ENCODE measurements at places on chromosomes 6 and 20.

GRCh38 chr20:49700411-49701185, 13.1 kb downstream of the B4GALT5 start:
- no peak for DNase-seq

DNA sequence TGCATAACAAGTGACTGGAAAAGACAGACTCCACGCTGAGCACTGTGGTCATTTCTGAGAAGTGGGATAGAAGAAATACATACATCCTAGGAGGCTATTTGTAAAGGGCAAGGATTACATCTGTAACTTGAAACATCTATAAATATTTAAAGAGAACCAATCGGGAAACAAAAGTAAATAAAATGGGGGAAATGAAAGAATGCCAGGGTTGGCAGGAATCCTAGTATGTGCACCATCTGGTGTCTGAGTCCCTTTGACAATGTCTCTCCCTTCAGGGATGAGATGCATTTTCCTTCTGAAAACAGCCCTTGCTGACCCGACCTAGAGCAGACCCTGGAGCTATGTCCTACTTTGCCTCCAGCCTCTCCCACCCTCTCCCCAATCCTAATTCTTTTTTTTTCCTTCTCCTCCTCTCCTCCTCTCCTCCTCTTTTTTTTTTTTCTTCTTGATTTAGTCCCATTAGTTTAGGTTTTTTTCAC, 53.2 kb downstream of the VSTM2L start:
- DNase-seq: no peak

- DNase-seq: no peak
These were observed 21.4 kb upstream of the GMDS start for GRCh38 chr6:2266841-2267240.

GRCh38 chr6:118524686-118525085, 23.4 kb upstream of the PLN start:
- no peak for DNase-seq

GRCh38 chr6:132960720-132961119, 146.4 kb downstream of the RPS12 start:
- no peak for DNase-seq

DNA sequence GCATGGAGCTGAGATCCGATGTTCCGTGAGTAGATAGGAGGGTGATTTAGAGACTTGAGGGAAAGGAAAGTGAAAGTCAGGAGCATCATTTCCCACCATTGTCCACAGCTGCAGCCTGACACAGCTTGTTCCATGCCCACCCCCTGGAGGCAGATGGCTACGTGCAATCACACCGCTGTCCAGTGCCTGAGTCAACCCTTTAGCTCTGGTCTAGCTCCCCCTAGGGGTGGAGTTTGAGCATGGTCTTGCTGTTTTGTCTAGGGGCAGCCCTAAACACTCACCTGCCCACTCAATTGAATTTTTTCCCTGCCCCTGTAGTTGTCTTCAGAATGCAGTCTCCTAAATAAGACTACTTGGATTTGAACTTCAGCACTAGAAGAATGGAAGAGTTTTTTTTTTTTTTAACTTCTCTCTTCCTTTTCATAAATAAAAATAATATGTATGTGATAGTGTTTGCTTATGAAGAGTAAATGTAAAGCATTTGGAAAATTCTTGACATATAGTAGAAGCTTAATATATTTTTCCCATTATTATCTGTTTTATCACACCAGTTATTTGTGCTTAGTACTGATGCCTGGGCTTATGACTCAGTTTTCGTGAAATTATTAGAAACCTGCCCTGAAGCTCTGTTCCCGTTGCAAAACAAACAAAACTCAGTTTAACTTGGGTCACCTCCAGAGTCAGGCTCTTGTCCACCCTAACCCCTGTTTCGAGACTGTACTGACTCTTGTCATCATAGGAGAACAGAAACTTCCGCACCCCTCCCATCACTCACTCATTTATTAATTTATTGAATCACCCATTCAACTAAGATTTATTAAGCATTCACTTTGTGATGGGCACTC, 814.8 kb downstream of the MAFB start:
- peak; percentile 40 for DNase-seq

DNA sequence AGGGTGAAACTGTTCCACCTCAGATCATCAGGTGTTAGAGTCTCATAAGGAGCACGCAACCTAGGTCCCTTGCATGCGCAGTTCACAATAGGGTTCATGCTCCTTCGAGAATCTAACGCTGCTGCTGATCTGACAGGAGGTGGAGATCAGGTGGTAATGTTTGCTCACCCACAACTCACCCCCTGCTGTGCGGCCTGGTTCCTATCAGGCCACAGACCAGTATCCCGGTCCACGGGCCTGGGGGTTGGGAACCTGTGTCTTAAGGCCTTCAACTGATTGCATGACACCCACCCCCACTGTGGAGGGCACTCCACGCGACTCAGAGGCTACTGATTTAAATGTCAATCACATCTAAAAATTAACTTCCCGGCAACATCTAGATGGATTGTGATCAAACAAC, 411.2 kb upstream of the SULF2 start:
- DNase-seq: no peak

GRCh38 chr6:41370488-41371111, 35.2 kb downstream of the NCR2 start:
- DNase-seq: no peak

- DNase-seq: no peak
These were observed 19.9 kb downstream of the RIN2 start for GRCh38 chr20:19777981-19778380.

DNA sequence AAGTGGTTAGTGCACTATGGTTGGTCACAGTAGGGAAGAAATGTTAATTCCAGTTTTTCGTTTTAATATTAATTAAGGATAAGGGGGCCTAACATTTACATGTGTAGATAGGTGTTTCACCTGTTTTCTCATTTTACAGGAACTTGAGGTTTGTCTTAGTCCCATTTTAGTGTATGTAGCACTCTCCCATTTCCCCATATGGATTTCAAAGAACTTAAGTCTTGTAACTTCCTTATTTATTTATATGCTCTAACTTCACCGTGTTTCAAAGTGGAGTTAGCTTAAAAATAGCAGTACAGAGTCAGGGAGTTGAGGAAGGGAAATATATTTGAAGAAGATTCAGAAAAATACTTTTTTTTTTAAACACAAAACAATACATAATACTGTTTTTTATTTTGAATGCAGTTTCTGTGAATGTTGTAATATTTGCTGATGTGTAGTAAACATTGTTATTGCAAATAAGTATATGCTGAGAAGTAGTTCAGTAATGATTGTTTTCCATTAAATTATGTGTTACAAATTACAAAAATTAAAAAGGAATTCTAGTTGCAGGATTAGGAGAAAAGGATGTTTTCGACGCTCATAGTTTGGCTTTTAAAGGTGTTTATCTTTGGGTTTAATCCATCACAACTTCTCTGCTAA, 3.5 kb downstream of the SCAF8 start:
- DNase-seq: no peak

- DNase-seq: no peak
These were observed 2.7 kb downstream of the CEBPB start for GRCh38 chr20:50193199-50193835.

- no peak for DNase-seq
These were observed 54.9 kb downstream of the CSE1L start for GRCh38 chr20:49100972-49101371.

- no peak for DNase-seq
These were observed 81.5 kb downstream of the RTN4IP1 start for GRCh38 chr6:106547601-106548453.

GRCh38 chr20:15445056-15445840, 1107.8 kb upstream of the FLRT3 start:
- no peak for DNase-seq

- DNase-seq: no peak
These were observed 25.3 kb downstream of the NRN1 start for GRCh38 chr6:5981126-5982026.

GRCh38 chr6:48613231-48613949, 502.4 kb upstream of the PTCHD4 start:
- no peak for DNase-seq

All from hindlimb muscle (tissue), 1 donor.